ENCODE measurements at places on chromosomes 3 and 15. TPM values are rescaled to one million over a fixed set of nuclear protein-coding genes. Genes with fewer than 3 reads are reported as not detected.

Gene FBXW12
- total RNA-seq = 0.28 TPM

Gene SACM1L
- 30.4 TPM for total RNA-seq

Gene PLCH1
- total RNA-seq = under 0.01 TPM

Gene LYZL4
- total RNA-seq = 0.19 TPM

Gene NR1I2
- not detected for total RNA-seq

Gene CLRN1
- total RNA-seq = not detected

Gene ASB14
- total RNA-seq = not detected

Gene KBTBD13
- total RNA-seq = not detected

Gene ACAP2
- total RNA-seq = 51.2 TPM

Gene SNTN
- not detected for total RNA-seq

Gene LRRC49
- 12.4 TPM for total RNA-seq

Gene DNAH12
- total RNA-seq = 0.28 TPM

Gene CTXND1
- total RNA-seq = not detected

Gene PLAAT1
- not detected for total RNA-seq

Gene PAK6
- 0.56 TPM for total RNA-seq

Gene PIERCE2
- 2.1 TPM for total RNA-seq

Gene PLSCR4
- total RNA-seq = 86.8 TPM

Gene PLSCR2
- not detected for total RNA-seq

Gene SLC6A11
- total RNA-seq = under 0.01 TPM

Gene NTRK3
- total RNA-seq = 3.1 TPM

Gene GOLGA8G
- not detected for total RNA-seq

Gene CPLX3
- total RNA-seq = not detected

Gene CPN2
- total RNA-seq = not detected

Gene MOBP
- under 0.01 TPM for total RNA-seq

Gene ZNF80
- total RNA-seq = not detected

Gene CYP11A1
- 0.38 TPM for total RNA-seq

Gene TUSC7
- not detected for total RNA-seq

Gene ESYT3
- total RNA-seq = 0.19 TPM

Gene MTHFS
- total RNA-seq = 15.9 TPM

Gene KIF9
- total RNA-seq = 1.7 TPM

Gene HIGD2B
- total RNA-seq = not detected

Gene SCAMP2
- 20.9 TPM for total RNA-seq

Gene HYAL1
- 0.96 TPM for total RNA-seq

Gene CALML4
- total RNA-seq = 0.85 TPM

Gene ATP13A4
- total RNA-seq = 0.19 TPM

Gene CLDN1
- total RNA-seq = 2.0 TPM

Gene ITPKA
- total RNA-seq = 0.28 TPM

Gene CD276
- total RNA-seq = 102 TPM

Gene TMC3
- total RNA-seq = 3.9 TPM

Gene GABRA5
- total RNA-seq = 0.28 TPM

Gene CCRL2
- 0.19 TPM for total RNA-seq

Gene SPINK8
- total RNA-seq = not detected

Gene DPPA2
- total RNA-seq = not detected

Gene IQCH
- total RNA-seq = 3.1 TPM

Gene ADCY5
- total RNA-seq = under 0.01 TPM

Gene GXYLT2
- 13.6 TPM for total RNA-seq

Gene NEK10
- total RNA-seq = 27.6 TPM

Gene TRIM59
- total RNA-seq = 29.1 TPM

Gene MASP1
- total RNA-seq = 6.2 TPM

Gene MYO5A
- total RNA-seq = 50.2 TPM

Gene C2CD4B
- 0.28 TPM for total RNA-seq

Gene ACOX2
- 10.2 TPM for total RNA-seq

Gene SCAPER
- 5.4 TPM for total RNA-seq

Gene KNG1
- total RNA-seq = not detected
